ENCODE measurements at places on chromosomes 1 and 21. TPM values are rescaled to one million over a fixed set of nuclear protein-coding genes. Genes with fewer than 3 reads are reported as not detected.

DNA sequence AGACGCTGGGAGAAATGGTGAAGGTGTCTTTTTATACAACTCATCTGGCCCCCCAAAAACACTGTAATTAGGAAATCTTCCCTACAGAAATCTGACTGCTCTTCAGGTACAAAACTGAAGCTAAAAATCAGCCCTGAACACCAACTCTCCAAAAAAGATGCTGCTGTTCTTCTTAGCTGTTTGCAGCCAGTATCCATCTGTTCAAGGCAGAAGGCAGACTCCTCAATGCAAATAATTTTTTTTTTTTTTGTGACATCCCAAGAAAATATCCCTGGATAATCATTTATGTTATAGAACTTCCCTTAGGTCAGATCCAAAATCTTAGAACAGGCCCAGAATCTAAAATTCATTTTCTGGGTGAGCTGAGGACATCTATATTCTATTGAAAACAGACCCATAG is 36.5 kb downstream of the TRIT1 start:
- no peak for DNase-seq

FAM151A gene
- total RNA-seq: 5.4 TPM

GRCh38 chr1:165890684-165891083 is 63.3 kb downstream of the UCK2 start:
- DNase-seq: no peak

- DNase-seq: no peak
Measured at GRCh38 chr1:3520419-3521378, 66.2 kb downstream of the ARHGEF16 start.

DNA sequence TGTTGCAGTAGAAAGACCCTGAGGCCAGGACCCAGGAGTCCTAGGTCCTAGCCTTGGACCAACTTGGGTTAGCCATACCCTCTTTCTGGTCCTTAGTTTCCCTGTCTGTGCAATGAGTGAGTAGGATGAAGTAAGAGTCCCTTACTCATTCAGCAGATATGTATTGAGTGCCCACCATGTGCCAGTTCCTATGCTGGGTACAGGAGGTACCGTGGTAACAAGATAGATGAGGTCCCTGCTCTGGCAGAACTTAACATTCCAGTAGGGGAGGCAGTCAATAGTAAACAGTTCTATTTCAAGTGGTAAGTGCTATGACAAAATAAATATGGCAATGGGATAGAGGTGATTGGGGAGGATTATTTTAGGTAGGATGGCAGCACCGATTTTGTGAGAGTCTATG is 18.3 kb upstream of the PARS2 start:
- no peak for DNase-seq

- peak; percentile 71 for DNase-seq
Measured at GRCh38 chr1:28887835-28888682, 26.3 kb upstream of the EPB41 start.

DNA sequence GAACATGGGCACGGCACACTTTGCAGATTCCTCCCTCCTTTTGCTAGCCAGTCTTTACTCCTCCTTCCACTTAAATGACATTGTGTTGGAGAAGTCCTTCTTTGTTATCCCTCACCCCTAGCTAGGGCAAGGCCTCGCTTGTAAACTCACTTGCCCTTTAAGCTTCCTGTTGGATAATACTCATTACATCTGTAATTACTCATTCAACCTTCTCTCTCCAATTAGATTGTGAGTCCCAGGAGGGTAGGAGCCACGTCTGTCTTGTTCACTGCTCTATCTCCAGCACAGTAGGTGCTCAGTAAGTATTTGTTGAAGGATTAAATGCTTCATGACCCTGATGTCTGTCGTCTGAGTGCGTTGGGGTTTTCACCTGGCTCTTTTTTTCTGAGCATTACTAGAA is 98.7 kb upstream of the USP24 start:
- no peak for DNase-seq

- DNase-seq: peak; percentile 71
Measured at GRCh38 chr1:227558732-227559262, 4.6 kb upstream of the ZNF678 start.

DNA sequence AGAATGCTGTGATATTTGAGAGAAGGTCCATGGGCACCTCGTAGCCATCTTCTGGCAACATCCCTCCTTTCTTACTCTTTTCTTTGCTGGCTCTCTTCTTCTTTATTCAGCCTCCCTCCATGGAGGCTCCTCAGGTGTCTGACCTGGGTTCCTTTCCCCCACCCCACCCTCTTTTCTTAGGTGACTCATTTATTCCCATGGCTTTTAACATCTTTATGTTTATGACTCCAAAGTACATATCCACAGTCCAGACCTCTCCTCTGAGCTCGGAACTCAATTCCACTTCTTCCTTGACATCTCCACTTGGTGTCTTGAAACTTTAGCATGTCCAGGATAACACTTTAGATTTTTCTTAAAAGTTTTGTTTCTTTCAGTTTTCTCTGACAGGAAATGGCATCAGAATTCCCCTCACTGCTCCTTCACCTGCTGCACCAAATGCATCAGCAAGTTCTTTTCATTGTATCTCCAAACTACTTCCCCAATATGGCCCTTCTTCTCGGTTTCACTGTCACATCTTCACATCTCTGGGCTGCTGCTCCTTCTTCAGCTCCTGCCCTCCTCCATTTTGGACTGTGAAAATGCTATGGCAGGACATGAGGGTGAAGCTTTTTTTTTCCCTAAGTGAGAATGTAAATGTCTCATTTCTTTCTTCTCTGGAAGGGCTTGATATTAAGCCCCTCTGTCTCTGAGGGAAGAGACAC is 95.9 kb downstream of the GIPC2 start:
- DNase-seq: no peak

DNA sequence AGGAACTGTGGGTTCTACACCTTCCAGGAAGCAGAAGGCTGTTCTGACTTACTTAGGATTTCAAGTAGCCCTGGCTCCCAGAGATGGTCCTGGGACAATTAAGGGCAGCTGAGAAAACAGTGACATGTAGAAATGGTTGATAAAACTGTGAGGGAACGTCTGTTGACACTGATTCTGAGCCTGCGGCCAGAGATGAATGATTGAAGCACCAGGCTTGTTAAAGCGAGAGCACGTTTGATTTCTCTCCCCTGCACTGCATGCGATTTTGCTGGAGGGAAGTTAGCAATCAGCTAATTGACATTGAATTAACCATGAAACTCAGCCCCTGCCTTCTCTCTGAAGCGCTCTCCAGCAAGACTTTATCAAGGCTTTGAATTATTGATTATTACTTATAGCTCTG is 29.9 kb upstream of the POU3F1 start:
- DNase-seq: no peak

DNA sequence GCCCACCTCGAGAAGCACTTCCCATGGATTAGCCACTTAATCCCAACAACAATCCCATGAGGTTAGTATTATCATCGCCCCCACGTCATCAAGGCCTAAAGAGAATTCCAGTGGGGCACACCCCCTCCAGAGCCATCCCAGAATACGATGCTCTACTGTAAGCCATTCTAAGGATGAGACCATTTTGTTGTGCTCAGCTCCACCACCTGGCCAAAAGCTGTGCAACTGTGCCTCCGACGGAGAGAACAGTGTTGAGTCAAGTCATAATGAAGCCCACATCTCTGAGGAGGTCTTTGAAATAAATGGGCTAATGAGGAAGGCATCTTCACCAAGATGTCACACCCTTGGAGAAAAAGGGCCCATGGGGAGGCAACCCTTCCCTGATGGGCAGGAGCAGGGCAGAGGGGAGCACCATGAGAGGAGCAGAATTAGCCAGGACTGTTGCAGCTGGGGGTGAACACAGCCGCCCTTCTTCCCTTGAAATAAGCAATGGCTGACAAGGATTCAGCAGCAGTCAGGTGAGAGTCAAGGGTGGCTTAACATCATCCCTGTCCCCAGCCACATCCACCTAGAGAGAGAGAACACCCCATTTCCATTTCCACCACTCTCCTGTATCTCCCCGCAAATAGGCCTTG is 14.6 kb downstream of the SYF2 start:
- DNase-seq: no peak

Measured in liver (tissue), 10 donors.